Astrocyte of the spinal cord (primary cell): ENCODE measurements at places on chromosomes 12 and 14.

- no peak for DNase-seq
Measured at GRCh38 chr12:57541001-57541400, 6.0 kb downstream of the DCTN2 start.

DNA sequence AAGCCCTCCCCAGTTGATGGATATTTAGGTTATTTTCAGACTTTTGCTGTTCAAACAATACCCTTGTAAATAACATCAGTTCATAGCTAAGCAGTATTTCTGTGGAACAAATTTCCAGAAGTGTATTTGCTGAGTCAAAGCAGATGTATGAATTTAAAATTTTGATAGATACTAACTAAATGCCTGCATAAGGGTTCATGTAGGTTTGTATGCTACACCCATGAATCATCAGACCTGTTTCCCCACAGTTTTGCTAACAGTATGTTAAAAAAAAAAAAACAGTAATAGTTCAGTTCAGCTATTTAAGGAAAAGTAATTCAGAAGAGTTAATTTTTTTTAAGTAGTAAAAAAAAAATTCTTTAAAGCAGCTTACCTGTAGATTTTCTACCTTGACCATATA is 236.1 kb upstream of the DIO2 start:
- no peak for DNase-seq

- DNase-seq: no peak
Measured at GRCh38 chr12:21675641-21676040, 18.0 kb upstream of the LDHB start.

DNA sequence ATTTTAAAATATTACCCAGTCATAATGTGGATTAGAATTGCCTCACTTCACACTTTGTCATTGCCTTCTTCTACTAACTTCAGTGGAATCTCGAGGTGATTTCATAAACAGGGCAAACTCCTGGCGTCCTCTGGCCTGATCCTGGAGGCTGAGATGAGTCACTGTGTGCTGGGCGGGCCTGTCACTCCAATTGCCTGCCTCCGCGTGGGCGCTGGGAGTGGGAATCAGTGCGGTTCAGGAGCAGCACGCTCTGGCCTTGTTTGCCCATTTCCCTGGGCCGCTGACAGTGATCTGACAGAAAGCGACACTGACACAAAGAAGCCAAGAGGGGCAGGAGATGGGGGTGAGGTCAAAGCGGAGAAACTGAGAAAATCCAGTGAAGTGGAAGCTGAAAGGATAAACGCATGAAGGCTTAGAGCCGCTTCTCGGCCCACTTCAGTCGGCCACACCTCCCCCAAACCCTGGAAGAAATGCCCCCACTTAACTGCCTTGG is 29.7 kb downstream of the LGR5 start:
- DNase-seq: peak; percentile 13

DNA sequence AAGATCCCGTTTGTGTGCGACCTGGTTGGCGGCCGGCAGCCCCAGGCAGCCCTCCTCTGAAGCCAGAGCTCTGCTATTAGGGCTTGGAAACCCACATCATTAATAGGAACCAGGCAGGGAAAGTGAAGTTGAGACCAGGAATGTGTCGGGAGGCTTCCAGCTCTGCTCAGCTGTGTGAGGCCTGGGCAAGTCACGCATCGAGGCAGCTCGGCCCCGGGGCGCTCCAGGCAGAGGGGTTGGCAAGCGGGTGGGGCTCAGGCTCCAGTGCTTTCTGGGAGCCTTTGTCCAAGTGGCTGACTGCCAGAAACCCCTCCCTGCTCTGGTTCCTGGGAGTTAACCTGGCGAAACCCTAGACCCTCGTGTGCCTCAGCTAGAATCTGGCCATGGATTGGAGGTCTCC is 1151.7 kb downstream of the VRK1 start:
- DNase-seq: no peak

DNA sequence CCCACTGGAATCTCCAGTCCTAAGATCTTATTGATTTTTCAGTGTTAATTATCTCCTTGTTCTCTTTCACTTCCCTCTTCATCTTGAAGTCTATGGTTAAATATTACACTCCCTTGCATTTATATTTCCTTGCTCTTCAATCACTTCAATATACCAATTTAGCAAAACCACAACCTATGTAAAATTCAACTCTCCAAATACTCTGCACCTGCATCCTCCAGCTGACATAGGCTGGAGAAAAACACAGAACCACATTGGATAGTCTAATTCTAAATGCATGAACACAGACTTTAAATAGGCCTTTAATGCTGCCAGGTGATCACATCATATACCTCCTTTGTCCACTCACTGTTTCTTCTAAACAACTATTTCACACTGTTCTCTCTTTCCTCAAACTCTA is 253.8 kb upstream of the GARIN6 start:
- no peak for DNase-seq

DNA sequence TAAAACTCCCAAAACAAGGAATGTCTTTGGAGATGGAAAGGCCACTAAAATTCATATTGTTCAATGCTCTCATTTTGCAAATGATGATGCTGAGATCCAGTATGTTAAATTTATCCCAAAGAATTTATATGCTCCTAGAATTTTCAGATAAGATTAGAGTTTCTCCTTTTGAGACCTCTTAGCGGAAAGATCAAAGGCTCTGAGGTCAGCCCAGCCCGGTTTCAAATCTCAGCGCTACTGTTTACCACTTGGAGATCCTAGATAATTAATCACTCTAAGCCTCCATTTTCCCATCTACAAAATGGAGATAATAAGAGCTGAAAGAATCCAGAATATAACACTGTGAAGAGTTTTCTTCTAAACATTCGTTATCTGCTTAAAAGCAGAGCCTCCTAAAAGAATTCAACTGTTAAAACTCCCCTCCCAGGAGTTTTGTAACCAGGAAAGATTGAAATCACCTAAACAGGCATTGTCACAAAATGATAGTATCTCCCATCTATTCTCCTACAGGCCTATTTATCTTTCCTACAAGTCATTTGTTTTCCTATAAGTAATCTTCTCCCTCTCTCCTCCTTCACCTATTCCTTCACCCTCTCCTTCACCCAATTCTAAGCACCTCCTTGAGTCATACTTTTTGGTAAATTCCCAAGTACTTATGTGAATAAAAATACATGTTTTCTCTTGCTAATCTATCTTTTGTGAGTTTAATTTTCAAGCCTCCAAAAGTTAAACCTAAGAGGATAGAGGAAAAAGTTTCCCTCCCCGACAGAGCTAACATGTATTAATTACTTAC is 16.7 kb downstream of the DUSP6 start:
- DNase-seq: no peak

- DNase-seq: no peak
Measured at GRCh38 chr14:38224338-38224737, 16.6 kb downstream of the SSTR1 start.
